Activated naive CD4-positive, alpha-beta T cell treated with anti-CD3 and anti-CD28 coated beads, Interleukin-2, amount 10 ng/mL, durations not matched to agents 7 days and 5 days (primary cell): ENCODE measurements at places on chromosomes 7 and 10.

GRCh38 chr10:44395902-44396670 lies 11.2 kb upstream of the CXCL12 start:
- H3K36me3 ChIP-seq = no peaks in the 10 kb centered on the region
- no peak overlapping the region for H3K27ac ChIP-seq
- H3K27me3 ChIP-seq = peaks cover 30% of the 10 kb centered on the region
- DNase-seq = no peak

- H3K27ac ChIP-seq = no peak overlapping the region
- H3K36me3 ChIP-seq = no peaks in the 10 kb centered on the region
- H3K4me3 ChIP-seq = no peak overlapping the region
Observed at GRCh38 chr7:907158-907980, 31.0 kb downstream of the GET4 start.

DNA sequence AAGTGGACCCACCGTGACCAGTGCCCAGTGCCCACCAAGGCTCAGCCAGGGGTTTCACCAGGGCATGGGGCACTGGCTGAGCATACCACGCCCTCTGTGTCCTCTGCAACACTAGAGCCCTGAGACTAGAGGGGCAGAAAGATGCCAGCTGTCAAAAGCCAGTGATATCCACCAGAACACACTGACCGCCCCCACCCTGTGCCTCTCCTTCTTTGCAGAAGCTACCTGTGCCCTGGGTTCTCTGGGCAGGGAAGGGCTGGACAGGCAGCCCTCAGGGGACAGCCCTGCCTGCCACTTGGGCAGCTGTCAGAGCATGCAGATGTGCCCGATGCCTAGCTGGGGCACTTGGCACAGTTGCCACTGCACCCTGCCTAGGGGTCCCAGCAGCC lies 494 bp downstream of the VSIR start:
- H3K27me3 ChIP-seq = no peaks in the 10 kb centered on the region
- H3K36me3 ChIP-seq = peaks cover 41% of the 10 kb centered on the region
- no peak for DNase-seq
- H3K4me3 ChIP-seq = peak overlapping the region; percentile 93
- peaks cover 83% of the 10 kb centered on the region for H3K4me1 ChIP-seq

- no peak for DNase-seq
- H3K27ac ChIP-seq = no peak overlapping the region
- no peaks in the 10 kb centered on the region for H3K36me3 ChIP-seq
- H3K4me3 ChIP-seq = no peak overlapping the region
Observed at GRCh38 chr10:30755441-30755953, 125.9 kb upstream of the LYZL2 start.

DNA sequence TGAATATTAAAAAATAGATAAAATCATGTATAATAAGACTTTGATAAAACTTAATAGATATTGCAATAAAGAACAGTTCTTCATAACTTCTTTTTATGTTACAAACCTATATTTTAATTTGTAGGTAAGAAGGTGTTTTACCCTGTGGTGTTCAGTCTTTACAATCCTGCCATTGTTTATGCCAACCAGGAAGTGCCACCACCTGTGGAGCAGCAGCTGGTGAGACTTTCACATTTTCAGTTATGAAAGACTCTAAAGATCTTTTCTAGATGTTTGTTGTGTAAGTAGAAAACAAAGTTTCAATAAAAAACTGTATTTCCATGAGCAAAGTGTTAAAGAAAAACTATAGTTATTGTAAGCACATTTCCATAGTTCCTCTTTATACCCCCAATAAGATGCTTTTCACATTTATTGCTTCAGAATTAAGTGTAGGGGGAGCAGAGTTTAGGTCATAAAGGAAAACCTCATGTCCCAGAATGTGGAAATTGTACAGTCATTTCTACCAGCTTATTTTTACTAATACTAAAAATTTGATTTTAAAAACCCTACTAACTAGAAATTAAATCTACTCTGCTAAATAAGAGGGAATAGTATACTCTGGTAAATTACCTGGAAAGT lies 28.7 kb downstream of the CSGALNACT2 start:
- H3K27me3 ChIP-seq = no peaks in the 10 kb centered on the region
- no peak overlapping the region for H3K4me3 ChIP-seq
- H3K4me1 ChIP-seq = peaks cover 15% of the 10 kb centered on the region
- no peak overlapping the region for H3K27ac ChIP-seq
- DNase-seq = no peak
- peaks cover 61% of the 10 kb centered on the region for H3K36me3 ChIP-seq

DNA sequence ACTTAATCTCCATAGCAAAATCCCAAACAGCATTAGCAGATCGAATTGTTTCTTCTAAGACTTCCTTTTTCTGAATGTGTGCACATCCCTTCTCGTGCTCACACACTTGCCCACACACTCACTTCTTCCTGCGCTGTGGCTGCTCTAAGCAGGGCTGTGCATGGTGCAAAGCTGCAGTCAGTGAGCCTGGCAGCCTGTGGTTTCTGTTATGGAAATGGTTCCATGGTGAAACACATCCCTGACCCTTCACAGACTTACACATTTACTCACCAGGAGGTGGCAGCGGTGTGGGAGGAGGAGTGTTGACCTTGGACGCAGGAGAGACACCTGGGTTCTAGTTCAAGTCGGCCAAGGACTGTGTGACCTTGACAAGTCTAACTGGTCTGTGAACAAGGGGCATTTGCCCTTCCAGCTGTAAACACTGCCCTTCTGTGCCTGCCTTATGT lies 24.9 kb downstream of the MTURN start:
- peak; percentile 38 for DNase-seq
- H3K27ac ChIP-seq = no peak overlapping the region
- no peaks in the 10 kb centered on the region for H3K36me3 ChIP-seq
- H3K27me3 ChIP-seq = peaks cover 3% of the 10 kb centered on the region
- no peak overlapping the region for H3K4me3 ChIP-seq
- peaks cover 78% of the 10 kb centered on the region for H3K4me1 ChIP-seq

- DNase-seq = no peak
- no peak overlapping the region for H3K27ac ChIP-seq
- no peak overlapping the region for H3K4me3 ChIP-seq
- no peaks in the 10 kb centered on the region for H3K36me3 ChIP-seq
Observed at GRCh38 chr7:158096582-158096981, 491.0 kb downstream of the PTPRN2 start.

DNA sequence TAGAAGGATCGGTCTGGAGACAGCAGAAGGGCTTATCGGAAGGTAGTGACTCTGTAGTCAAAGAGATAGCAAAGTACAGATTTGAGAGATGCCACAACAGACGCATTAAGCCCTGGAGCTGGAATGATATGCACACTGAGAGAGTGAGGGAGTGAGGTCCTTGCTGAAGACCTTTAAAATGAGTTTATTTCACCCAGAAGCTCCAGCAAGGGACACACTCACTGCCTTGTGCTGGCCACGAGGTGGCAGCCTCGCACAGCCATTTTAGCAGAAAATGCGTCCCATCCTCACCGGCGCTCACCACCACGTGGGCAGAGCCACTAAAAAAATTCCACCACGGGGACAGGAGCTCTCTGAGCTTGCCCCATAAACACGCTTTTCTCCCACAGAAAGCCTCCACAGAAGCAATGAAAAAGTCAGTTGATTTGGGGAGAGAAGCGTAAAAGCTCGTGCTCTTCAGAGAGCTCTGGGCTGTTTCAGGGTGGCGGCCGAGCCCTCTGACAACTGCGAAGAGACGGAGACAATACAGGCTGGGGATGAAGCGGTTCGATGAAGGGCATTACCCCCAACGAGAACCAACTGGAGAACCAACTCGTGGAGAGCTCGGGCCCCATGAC lies 163.0 kb upstream of the KLF14 start:
- peaks cover 83% of the 10 kb centered on the region for H3K4me1 ChIP-seq
- H3K27ac ChIP-seq = peak overlapping the region; percentile 83
- DNase-seq = peak; percentile 82
- H3K36me3 ChIP-seq = peaks cover 74% of the 10 kb centered on the region

DNA sequence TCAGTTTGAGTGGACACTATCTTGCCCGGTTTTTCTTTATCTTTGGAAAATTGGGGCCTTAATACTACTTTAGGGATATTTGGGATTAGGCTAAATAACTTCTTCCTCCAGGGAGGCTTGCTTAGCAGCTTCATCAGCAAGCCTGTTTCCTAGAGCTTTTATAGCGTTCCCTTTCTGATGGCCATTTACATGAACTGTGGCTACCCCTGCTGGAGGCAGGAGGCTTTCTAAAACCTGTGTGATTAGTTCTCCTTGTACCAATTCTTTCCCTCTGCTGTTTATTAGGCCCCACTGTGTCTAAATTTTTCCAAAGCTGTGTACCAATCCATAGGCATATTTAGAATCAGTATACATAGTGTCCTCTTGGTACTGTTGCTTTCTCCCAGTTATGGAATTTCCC lies 61.7 kb upstream of the CNTNAP2 start:
- no peak overlapping the region for H3K27ac ChIP-seq
- no peaks in the 10 kb centered on the region for H3K36me3 ChIP-seq
- no peaks in the 10 kb centered on the region for H3K27me3 ChIP-seq
- DNase-seq = no peak
- H3K4me3 ChIP-seq = no peak overlapping the region

GRCh38 chr10:79260811-79261740 lies 86.2 kb upstream of the PPIF start:
- no peak overlapping the region for H3K4me3 ChIP-seq
- H3K27ac ChIP-seq = no peak overlapping the region
- peaks cover 6% of the 10 kb centered on the region for H3K4me1 ChIP-seq
- DNase-seq = no peak
- H3K27me3 ChIP-seq = no peaks in the 10 kb centered on the region

- H3K4me3 ChIP-seq = no peak overlapping the region
- H3K27ac ChIP-seq = no peak overlapping the region
- H3K4me1 ChIP-seq = no peaks in the 10 kb centered on the region
Observed at GRCh38 chr10:45061982-45062381, 61.3 kb downstream of the ZNF22 start.

DNA sequence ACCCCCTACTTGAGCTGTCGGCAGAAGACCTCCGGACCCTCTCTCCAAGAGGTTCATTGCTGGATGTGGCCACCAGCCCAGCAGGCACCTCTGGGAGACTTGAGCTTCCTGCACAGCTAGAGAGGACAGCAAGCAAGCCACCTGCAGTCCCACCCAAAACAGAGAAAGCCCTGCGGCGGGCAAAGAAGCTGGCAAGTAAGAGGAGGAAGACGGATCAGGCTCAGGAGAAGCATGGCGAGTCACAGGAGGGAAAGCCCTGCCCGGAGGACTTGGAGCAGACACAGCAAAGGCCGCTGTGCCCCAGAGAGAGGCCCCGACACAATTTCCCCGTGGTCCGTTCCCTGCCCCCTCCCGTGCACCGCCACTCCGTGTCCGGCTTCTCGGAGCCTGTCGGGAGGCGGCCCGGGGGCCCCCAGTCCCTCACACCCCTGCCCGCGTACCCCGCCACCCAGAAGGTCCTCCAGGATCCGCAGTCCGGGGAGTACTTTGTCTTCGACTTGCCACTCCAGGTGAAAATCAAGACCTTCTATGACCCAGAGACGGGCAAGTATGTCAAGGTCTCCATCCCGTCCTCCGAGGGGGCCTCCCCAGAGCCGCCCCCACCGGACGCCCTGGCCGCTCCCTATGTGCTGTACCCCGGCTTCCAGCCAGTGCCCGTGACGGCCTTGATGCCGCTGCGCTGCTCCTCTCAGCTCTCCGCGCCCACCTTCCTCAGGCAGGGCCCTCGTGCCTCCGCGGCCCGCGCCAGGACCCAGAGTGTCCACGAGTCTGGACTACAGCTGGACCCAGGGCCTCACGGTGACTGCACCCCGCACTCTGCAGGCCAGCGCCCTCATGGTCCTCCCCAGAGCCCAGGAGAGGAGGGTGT lies 27.2 kb downstream of the C10orf71 start:
- H3K27ac ChIP-seq = no peak overlapping the region
- no peaks in the 10 kb centered on the region for H3K4me1 ChIP-seq
- no peaks in the 10 kb centered on the region for H3K36me3 ChIP-seq
- H3K4me3 ChIP-seq = no peak overlapping the region
- peaks cover 24% of the 10 kb centered on the region for H3K27me3 ChIP-seq
- DNase-seq = no peak

DNA sequence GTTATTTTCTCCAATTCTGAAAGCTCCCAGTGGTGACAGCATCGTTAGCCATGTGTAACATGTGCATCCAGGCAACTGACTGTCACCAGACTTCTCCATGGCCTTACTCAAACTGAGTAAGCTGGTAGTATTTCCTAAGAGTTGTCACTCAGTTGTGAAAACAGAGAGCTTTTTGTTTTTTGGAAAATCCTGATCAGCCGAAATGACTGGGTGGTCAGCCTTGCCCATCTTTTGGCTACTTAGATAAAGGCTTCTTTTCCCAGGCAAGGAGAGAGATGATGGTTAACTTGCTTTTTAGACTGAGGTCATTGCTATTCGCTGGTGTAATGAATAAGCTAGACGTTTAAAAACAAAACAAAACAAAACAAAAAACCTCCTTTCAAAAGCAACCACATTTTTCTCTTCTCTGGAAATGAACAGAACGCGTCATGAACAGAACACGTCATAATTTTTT lies 159.5 kb upstream of the KLF14 start:
- H3K36me3 ChIP-seq = peaks cover 68% of the 10 kb centered on the region
- no peak for DNase-seq
- no peaks in the 10 kb centered on the region for H3K27me3 ChIP-seq
- peaks cover 61% of the 10 kb centered on the region for H3K4me1 ChIP-seq

DNA sequence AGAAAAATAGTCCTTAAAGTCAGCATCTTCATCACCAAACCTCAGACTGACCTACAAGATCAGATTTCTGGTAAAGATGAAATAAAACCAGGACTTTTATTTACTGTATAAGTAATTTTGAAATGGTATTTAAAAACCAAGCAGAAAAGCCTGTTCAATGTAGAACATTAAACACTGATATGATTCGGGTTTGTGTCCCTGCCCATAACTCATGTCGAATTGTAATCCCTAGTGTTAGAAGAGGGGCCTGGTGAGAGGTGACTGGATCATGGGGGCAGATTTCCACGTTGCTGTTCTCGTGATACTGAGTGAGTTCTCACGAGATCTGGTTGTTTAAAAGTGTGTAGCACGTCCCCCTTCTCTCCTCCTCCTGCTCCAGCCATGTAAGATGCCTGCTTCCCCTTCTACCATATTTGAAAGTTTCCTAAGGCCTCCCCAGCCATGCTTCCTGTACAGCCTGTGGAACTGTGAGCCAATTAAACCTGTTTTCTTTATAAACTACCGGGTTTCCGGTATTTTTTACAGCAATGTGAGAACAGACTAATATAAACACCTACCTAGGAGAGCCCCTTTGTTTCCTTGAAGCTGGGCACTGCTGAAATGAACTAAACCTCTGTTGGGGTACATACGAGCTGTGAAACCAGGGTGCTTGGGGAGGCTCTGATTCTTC lies 120.1 kb downstream of the KMT2E start:
- H3K4me1 ChIP-seq = no peaks in the 10 kb centered on the region
- H3K4me3 ChIP-seq = no peak overlapping the region
- H3K27ac ChIP-seq = no peak overlapping the region
- no peak for DNase-seq
- H3K27me3 ChIP-seq = no peaks in the 10 kb centered on the region
- H3K36me3 ChIP-seq = peaks cover 15% of the 10 kb centered on the region
